ENCODE measurements at places on chromosomes 16 and 17. TPM values are rescaled to one million over a fixed set of nuclear protein-coding genes. Genes with fewer than 3 reads are reported as not detected.

GRCh38 chr17:79034931-79035485, 11.0 kb downstream of the C1QTNF1 start:
- DNase-seq, result no peak

DNA sequence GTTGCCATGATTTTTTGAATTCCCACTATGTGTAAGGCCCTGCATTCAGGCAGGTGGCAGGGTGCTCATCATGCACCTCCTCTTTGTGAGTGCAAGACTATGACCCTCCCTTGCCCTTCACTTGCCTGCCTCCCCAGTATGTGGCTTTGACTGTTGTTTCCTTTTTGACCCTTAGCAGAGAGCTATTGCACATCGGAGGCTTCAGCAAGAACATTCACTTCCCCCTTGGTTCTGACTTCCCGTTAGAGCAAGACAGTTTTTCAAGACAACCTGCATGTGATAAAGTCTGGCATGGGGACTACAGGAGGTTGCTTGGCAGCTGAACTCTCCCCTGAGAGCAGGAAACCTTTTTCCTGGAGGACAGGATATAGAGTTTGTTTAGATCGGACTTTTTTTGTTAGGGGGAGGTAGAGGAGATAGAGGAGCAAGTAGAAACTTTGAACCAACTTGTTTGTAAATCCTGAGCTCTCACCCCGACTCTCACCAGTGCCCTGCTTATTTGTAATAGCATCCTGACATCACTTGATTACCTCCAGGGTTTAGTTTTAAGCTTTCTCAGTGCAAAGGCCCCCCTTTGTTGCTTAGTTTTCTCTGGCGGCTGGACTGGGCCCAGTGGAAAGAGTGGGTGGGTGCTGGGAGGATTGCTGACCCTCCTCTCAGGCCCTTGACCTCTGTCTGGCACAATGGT, 34.3 kb downstream of the LIMD2 start:
- DNase-seq, result no peak

DNA sequence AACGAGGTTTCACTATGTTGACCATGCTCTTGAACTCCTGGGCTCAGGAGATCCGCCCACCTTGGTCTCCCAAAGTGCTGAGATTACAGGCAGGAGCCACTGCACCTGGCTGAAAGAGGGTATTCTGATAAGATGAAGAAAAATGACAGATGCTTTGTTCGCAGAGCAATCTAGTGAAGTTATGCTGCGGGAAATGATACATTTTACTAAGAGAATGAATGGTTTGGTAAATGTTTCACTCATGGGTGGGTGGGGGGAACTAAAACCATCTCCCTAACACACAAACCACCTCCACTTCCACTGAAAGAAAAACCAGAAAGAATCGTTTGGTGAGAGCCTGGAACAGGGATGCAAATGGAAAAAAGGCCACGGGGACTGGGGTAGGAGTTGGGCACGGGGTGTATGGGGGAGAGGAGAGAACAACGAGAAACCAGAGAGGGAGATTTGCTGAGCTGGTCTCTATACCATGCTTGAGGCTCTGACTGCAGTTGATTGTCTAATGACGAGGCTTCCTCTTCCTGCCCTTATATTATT, 19.0 kb upstream of the XYLT2 start:
- DNase-seq, result no peak

The HOXB4 gene
- 1.5 TPM for total RNA-seq

The PMP22 gene
- total RNA-seq, result 246 TPM

Data from vagina (tissue), 2 donors.